ENCODE measurements at places on chromosomes 4 and X. TPM values are rescaled to one million over a fixed set of nuclear protein-coding genes. Genes with fewer than 3 reads are reported as not detected.

TMEM31 gene
- not detected for total RNA-seq

DNA sequence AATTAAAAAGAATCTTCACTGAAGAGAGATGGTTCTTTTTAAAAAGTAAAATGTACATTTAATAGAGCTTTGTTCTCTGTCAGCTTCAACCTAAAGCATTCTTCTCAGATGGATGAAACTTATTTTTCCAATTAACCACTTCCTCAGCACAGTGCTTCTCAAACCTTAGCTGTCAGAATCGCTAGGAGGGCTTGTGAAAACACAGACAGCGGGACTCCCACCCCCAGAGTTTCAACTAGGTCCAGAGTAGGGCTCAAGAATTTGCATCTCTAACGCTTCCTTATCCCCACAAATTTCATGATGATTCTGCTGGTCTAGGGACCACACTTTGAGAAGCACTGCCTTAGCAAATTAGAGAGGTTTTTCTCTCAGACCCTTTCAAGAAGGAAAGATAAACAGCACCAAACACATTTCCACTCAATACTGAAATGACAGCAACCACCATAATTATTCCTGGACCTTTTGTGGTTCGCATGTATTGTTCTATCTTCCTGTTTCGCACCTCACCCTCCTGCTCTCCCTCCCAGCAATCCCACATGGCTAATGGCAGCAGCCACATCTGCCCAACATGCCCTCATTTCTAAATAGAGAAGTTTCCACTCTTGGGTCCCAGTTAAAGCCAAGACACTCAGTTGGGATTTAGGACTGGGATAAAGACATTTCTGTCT, 73.2 kb downstream of the ZNF827 start:
- no peaks in the 10 kb centered on the region for H3K4me1 ChIP-seq
- H3K36me3 ChIP-seq: no peaks in the 10 kb centered on the region
- H3K27me3 ChIP-seq: peaks cover 8% of the 10 kb centered on the region
- no peak for DNase-seq
- H3K4me3 ChIP-seq: no peak overlapping the region

DNA sequence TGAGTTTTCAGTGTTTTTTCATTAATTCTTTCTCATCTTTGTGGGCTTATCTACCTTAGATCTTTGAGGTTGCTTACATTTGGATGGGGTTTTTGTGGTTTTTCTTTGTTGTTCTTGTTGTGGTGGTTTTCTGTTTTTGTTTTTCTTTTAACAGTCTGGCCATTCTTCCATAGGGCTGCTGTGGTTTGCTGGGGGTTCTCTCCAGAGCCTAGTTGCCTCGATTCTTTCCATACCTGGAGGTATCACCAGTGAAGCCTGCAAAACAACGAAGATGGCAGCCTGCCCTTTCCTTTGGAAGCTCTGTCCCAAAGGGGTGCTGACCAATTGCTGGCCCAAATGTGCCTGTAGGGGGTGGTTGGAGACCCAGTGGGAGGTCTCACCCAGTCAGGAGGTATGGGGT, 168.6 kb upstream of the CLNK start:
- no peaks in the 10 kb centered on the region for H3K36me3 ChIP-seq
- H3K27ac ChIP-seq: no peak overlapping the region
- no peaks in the 10 kb centered on the region for H3K4me1 ChIP-seq
- H3K27me3 ChIP-seq: no peaks in the 10 kb centered on the region
- H3K4me3 ChIP-seq: no peak overlapping the region

DNA sequence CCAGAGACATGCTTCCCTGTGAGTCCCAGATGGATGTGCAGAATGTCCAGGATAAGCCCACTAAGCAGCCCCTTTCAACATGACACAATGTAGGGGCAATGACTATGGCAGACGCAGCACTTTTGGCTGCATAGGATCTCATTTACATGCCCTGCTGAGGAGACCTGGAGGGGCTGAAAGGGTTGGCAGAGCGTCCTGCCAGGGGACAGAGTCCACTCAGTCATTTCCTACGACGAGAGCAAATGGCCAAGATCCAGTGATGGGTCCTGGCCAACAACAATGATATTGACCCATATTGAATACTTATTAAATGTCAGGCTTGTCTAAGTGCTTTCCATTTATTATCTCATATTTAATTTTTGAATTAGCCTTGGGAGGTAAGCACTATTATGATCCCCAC, 41.4 kb downstream of the LGI2 start:
- H3K4me1 ChIP-seq: no peaks in the 10 kb centered on the region
- H3K36me3 ChIP-seq: no peaks in the 10 kb centered on the region
- H3K27me3 ChIP-seq: peaks cover 7% of the 10 kb centered on the region
- H3K27ac ChIP-seq: no peak overlapping the region
- DNase-seq: no peak

TMPRSS11E gene
- total RNA-seq: not detected

DNA sequence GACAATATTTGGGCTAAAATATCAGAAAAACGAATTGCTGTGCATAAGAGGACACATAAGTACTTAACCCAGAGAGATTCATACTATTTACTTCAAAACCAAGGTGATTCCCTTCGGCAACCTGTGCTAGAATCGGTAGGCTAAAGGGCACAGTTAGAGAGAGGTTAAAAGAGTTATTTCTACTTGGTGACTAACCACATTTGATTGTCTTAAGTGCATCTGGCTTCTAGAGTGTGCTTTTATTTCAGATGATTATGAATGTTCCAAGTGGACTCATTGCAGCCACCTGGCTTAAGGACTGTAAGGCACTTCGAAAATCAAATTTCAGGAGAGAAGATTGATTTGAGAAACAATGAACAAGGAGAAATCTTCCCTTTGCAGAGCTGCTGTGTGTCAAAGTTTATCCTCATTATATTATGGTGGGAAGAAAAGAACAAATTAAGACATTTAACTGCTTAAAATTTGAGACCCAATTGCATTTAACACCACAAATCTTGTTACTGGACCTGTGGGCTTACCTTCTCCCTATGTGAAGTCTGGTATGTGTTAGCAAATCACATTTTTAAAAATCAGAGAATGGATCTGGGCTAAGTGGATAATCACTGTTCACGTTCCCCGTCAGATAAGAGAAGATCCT, 34.0 kb downstream of the PHOX2B start:
- H3K36me3 ChIP-seq: no peaks in the 10 kb centered on the region
- H3K4me1 ChIP-seq: no peaks in the 10 kb centered on the region
- no peak for DNase-seq
- H3K27me3 ChIP-seq: no peaks in the 10 kb centered on the region
- no peak overlapping the region for H3K27ac ChIP-seq
- H3K4me3 ChIP-seq: no peak overlapping the region

DNA sequence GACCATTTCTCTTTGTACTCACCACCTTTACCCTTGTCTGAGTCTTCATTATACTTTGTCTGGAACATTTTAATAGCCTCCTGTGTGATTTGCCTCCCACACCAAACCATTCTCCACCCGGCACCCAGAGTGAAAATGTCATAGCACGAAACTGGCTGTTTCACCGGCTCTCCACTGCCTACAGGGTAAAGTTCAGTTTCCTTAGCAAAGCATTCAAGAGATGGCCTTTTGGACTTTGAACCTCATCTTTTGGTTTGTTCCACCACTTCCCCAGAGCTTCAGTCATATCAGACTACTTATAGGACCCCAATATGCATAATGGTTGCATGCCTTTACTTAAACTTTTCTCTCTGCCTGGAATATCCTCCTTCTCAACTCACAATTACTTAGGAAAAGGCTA, 38.3 kb downstream of the RAP2C start:
- H3K36me3 ChIP-seq: no peaks in the 10 kb centered on the region
- no peak overlapping the region for H3K4me3 ChIP-seq
- DNase-seq: no peak
- H3K4me1 ChIP-seq: no peaks in the 10 kb centered on the region

- no peak for DNase-seq
- no peaks in the 10 kb centered on the region for H3K36me3 ChIP-seq
- H3K4me3 ChIP-seq: no peak overlapping the region
- H3K27me3 ChIP-seq: no peaks in the 10 kb centered on the region
- H3K4me1 ChIP-seq: no peaks in the 10 kb centered on the region
- H3K27ac ChIP-seq: no peak overlapping the region
These were observed 126.0 kb downstream of the F11 start for GRCh38 chr4:186392017-186392416.

GRCh38 chr4:168101026-168101425, 8.7 kb downstream of the ANXA10 start:
- no peaks in the 10 kb centered on the region for H3K36me3 ChIP-seq
- no peak overlapping the region for H3K27ac ChIP-seq
- H3K27me3 ChIP-seq: no peaks in the 10 kb centered on the region
- no peak for DNase-seq

GRCh38 chr4:160299608-160300007, 1196.7 kb downstream of the RAPGEF2 start:
- no peaks in the 10 kb centered on the region for H3K36me3 ChIP-seq
- no peak overlapping the region for H3K27ac ChIP-seq
- H3K4me1 ChIP-seq: no peaks in the 10 kb centered on the region
- no peak for DNase-seq

DNA sequence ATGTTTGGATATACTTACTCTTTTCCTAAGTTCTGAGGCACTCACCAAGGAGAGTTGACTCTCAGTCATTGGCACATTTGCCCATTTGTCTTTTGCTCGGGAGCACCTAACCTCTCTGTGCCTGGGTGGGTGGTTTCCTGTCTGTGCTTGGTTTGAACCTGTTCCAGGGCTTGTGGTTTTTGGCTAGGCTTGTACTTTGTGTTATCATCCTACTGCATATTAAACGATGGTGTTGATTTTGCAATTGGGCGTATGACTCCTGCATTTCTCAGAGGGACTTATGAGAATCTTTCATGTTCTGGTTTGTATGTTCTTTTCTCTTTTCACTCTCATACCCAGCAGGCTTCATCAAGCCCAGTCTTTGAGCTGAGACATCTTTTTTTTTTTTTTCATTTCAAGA, 161.7 kb downstream of the BTC start:
- H3K4me3 ChIP-seq: no peak overlapping the region
- DNase-seq: no peak
- H3K4me1 ChIP-seq: no peaks in the 10 kb centered on the region
- no peak overlapping the region for H3K27ac ChIP-seq
- H3K27me3 ChIP-seq: no peaks in the 10 kb centered on the region

- H3K4me3 ChIP-seq: no peak overlapping the region
- H3K36me3 ChIP-seq: no peaks in the 10 kb centered on the region
- H3K4me1 ChIP-seq: no peaks in the 10 kb centered on the region
These were observed 117.0 kb downstream of the CBLL2 start for GRCh38 chrX:22389556-22390179.

GRCh38 chr4:184510401-184510800, 36.1 kb upstream of the IRF2 start:
- no peak overlapping the region for H3K27ac ChIP-seq
- H3K4me3 ChIP-seq: no peak overlapping the region
- H3K36me3 ChIP-seq: no peaks in the 10 kb centered on the region

FAM236D gene
- total RNA-seq: not detected

TRPC5OS gene
- not detected for total RNA-seq

FAM53A gene
- 1.6 TPM for total RNA-seq

- no peak overlapping the region for H3K27ac ChIP-seq
- H3K27me3 ChIP-seq: peaks cover 9% of the 10 kb centered on the region
- DNase-seq: no peak
- no peak overlapping the region for H3K4me3 ChIP-seq
- H3K36me3 ChIP-seq: no peaks in the 10 kb centered on the region
- H3K4me1 ChIP-seq: peaks cover 4% of the 10 kb centered on the region
These were observed 8.0 kb downstream of the SFRP2 start for GRCh38 chr4:153780876-153781275.

GPC3 gene
- 0.42 TPM for total RNA-seq

GRCh38 chr4:48047421-48047844, 30.9 kb downstream of the NIPAL1 start:
- H3K27me3 ChIP-seq: peaks cover 16% of the 10 kb centered on the region
- no peaks in the 10 kb centered on the region for H3K36me3 ChIP-seq
- no peak for DNase-seq

GRCh38 chr4:10024303-10024702, 3.0 kb upstream of the SLC2A9 start:
- H3K27me3 ChIP-seq: peaks cover 7% of the 10 kb centered on the region
- DNase-seq: no peak
- H3K4me3 ChIP-seq: no peak overlapping the region
- no peak overlapping the region for H3K27ac ChIP-seq

DNA sequence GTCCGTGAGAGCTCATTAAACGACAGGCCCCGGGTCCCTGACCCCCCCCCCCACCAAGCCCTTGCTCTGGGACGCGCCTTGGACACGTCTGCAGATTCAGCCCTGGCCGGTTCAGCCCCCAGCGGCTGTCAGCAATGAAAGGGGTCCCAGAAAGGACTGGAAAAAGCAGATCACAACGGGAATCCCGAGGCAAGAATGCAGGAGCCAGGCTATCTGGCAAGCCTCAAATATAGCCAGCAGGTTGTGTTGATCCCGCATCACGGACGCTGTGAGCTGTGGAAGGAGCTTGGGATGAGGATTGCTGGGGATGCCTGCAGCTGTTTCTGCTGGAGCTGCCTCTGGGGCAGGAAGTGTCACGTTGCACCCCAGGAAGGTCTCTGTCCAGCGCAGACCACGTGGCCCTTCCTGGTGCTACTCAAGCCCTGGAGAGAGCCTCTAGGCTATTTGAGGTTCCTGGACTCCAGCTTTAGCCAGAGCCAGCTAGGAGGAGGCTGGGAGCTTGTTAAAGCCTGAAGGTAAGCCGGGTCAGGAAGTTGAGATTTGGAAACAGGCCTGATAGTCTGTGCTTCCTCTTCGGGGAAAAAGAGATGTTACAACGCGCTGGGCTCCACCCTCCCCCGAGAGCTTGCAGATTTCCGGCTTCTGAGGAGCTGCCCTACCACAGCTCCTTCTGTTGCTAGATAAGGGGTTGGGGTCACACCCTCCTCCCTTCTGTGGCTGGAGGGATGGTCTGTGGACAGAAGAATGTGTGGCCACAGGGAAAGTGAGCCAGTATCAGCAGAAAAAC, 19.3 kb upstream of the CSF2RA start:
- H3K27me3 ChIP-seq: no peaks in the 10 kb centered on the region
- H3K36me3 ChIP-seq: no peaks in the 10 kb centered on the region
- no peak overlapping the region for H3K27ac ChIP-seq
- no peak overlapping the region for H3K4me3 ChIP-seq
- H3K4me1 ChIP-seq: peaks cover 3% of the 10 kb centered on the region

- H3K4me1 ChIP-seq: peaks cover 17% of the 10 kb centered on the region
- no peak overlapping the region for H3K4me3 ChIP-seq
- no peak overlapping the region for H3K27ac ChIP-seq
- no peaks in the 10 kb centered on the region for H3K36me3 ChIP-seq
- no peak for DNase-seq
These were observed 87.2 kb downstream of the FRYL start for GRCh38 chr4:48692897-48693296.

- DNase-seq: no peak
- H3K27me3 ChIP-seq: no peaks in the 10 kb centered on the region
- no peaks in the 10 kb centered on the region for H3K36me3 ChIP-seq
- H3K27ac ChIP-seq: no peak overlapping the region
These were observed 466.3 kb upstream of the ACTRT1 start for GRCh38 chrX:128518508-128518907.

- DNase-seq: no peak
- no peak overlapping the region for H3K4me3 ChIP-seq
- no peak overlapping the region for H3K27ac ChIP-seq
- H3K36me3 ChIP-seq: no peaks in the 10 kb centered on the region
- no peaks in the 10 kb centered on the region for H3K27me3 ChIP-seq
These were observed 29.2 kb downstream of the SULT1E1 start for GRCh38 chr4:69830560-69831269.

VSIG1 gene
- total RNA-seq: not detected

- no peaks in the 10 kb centered on the region for H3K27me3 ChIP-seq
- no peaks in the 10 kb centered on the region for H3K36me3 ChIP-seq
- no peak for DNase-seq
- no peak overlapping the region for H3K4me3 ChIP-seq
These were observed 125.0 kb upstream of the TBL1X start for GRCh38 chrX:9339603-9340491.

FGFBP1 gene
- not detected for total RNA-seq

GRCh38 chr4:121255986-121256750, 92.0 kb upstream of the TNIP3 start:
- H3K4me1 ChIP-seq: no peaks in the 10 kb centered on the region
- H3K27me3 ChIP-seq: no peaks in the 10 kb centered on the region
- no peak for DNase-seq
- no peak overlapping the region for H3K27ac ChIP-seq
- H3K36me3 ChIP-seq: no peaks in the 10 kb centered on the region

ZNF280C gene
- total RNA-seq: 4.5 TPM
